ENCODE measurements at places on chromosomes 11 and 22.

- DNase-seq, result no peak
These were observed 3.6 kb upstream of the ME3 start for GRCh38 chr11:86676010-86676409.

DNA sequence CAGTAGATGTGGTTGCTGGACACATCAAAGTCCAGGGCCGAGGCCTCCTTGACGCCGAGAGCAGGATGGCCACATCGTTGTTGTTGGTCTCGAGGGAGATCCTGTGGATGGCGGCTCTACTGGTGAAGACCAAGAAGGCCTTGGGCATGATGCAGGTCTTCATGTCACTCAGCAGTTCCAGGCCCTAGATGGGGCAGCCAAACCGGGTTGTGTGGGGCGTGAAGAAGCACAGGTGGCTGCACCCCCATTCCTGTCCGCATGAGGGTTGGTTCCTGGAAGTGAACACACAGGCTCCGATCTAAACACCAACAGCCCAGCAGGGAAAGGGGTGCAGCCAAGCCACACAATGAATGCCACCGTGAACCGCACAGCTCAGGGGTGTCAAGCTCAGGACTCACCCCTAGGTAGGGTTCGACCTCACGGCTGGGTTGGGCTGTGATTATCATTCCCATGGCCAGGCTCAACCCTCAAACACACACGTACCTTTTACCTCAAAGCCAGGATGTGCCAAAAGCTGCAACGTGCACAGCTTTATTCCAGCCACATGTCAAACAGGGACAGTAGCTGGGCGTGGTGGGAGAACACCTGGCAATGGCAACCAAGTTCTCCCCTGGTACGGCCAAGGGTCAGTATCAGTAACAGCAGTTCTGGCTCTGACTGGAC lies 132.3 kb downstream of the CRYBB2 start:
- DNase-seq, result no peak

GRCh38 chr11:387193-387793 lies 6.7 kb upstream of the PKP3 start:
- DNase-seq, result no peak

GRCh38 chr11:57562596-57562995 lies 4.9 kb downstream of the UBE2L6 start:
- no peak for DNase-seq

- DNase-seq, result no peak
These were observed 47.9 kb downstream of the ALX4 start for GRCh38 chr11:44261800-44262591.

DNA sequence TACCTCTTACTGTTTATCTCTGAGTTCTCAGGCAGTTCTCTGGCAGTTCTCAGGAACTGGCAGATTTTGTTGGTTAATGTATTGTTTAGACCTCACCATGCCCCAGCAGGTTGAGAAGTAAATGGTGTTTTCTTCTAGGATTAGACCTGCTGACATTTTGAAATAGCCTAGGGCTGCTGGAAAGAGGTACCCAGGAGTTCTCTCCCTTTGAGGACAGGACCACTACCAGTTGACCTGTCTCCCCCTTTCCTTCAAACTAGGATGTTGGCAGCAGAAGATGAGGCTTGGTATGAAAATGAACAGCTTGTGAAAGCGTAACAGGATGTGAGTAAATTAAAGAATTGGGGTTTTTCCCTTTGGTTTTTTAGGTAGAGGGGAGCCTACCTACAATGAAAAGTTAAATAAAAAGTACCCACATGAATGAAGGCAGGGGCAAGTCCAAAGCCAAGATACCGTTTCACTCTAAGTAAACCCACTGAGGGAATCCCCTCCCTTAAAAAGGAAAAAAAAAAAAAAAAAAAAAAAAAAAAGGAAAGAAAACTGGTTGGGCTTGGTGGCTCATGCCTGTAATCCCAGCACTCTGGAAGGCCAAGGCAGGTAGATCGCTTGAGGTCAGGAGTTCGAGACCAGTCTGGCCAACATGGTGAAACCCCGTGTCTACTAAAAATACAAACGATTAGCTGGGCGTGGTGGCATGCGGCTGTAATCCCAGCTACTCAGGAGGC lies 96.2 kb downstream of the PDHX start:
- no peak for DNase-seq

DNA sequence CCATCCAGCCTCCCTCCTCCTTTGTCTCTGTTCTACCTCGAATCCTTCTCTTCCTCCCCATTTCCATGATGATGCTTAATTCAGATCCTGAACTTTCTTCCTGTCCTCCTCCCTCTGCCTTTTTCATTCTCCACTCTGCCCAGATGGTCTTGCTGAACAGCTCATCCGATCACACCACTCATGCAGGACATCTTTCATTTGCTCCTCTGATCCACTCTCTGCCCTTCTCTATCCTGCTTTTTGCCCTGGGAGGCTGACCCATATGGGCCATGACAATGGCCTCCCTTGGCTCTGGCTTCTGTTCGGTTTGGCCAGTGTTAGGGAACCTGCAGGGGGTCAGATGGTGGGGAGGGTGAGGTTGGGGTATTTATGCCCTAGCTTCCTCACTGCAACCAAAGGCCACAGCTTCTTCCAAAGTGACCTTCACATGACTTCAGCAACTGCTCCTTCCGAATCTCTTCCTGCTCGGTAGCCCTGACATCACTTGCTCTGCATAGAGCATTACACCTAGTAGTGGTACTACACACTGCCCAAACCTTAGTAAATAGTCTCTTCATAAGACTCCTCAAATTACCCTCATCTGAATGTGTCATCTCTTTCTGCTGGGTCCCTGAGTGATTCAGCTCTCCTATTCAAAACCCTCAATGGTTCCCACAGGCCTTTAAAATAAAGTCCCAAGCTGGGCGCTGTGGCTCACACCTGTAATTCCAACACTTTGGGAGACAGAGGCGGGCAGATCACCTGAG lies 32.7 kb upstream of the MICAL2 start:
- DNase-seq, result no peak

- DNase-seq, result no peak
These were observed 96.0 kb downstream of the ETS1 start for GRCh38 chr11:128491195-128491936.

GRCh38 chr11:16338393-16338792 lies 18.0 kb downstream of the SOX6 start:
- DNase-seq, result no peak

GRCh38 chr11:47867823-47868222 lies 19.7 kb upstream of the NUP160 start:
- DNase-seq, result no peak

DNA sequence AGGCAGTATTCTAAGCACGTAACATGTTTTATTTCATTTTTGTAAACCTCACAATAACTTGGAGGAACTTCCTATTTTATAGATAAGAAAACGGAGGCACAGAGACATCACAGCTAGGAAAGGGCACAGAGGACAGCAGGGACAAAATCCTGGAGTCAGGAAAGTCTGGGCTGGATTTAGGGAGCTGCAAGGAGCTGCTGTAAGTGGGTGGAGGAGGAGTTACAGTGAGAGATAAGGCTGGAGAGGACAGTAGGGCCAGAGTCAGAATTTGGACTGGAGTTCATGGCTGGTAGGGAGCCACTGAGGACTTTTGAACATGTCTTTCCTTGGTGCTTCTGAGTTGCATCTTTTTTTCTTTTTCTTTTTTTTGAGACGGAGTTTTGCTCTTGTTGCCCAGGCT lies 32.2 kb upstream of the PTPRJ start:
- DNase-seq, result no peak

DNA sequence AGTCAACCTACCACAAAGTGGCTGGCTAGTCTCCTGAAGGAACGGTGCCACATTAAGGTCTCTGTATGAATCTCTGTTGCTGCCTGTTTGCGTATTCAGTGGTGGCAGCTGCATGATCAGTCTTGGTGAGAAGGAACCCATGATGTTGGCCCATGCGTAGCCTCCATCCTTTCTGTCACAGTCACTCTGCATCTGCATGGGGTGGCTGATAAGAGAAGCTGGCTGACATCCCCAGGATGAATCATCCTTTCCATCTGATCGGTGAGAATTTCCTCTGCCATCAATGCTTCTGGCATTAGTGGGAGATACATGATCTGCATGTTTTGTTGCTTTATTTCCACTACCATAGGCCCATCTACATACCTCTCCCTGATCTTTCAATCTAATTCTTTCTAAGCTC lies 199.0 kb upstream of the NECTIN1 start:
- no peak for DNase-seq

DNA sequence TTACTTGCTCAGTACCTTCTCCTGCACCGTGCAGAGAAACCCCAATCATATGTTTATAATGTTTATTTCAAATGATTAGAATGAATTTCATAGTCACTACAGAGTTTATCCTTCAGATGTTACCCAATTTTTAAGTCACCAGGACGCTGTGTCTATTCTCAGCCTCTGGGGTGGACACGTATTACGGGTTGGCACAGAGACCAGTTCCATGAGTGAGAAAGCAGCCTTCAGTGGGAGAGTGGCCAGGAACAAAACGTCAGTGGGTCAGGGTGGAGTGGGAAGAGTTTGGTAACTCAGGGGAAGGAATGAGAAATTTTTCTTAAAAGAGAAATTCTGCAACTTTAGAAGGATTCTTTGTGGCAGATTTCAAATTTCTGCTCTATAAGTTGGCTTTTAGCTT lies 77.1 kb upstream of the MTMR2 start:
- peak; percentile 52 for DNase-seq

DNA sequence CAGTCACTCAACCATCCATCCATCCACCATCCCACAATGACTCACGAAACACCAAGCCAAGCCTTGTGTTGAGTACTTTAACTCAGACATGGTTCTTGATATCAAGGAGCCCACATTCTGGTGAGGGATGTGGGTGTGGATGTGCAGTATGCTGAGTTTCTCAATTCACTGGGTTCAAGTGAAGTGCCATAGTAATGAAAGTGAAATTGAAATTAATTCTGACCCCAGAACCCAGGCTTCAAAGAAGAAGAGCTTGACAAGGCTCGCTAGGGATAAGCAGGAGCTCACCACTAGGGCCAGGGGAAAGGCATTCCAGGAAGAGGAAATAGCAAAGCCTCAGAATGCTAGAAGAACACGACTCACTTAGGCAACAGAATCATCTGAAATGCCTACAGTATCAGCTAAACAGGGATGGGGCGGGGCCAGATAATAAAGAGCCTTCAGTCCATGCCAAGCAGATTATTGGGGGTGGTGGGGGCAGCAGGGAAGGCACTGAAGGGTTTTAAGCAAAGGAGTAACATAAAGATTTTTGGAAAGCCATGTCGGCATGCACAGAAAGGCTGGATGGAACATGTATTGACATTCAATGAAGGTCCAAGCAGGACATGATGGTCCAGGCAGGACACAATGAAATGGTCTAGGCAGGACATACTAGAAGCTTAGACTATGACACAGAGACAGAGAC lies 37.2 kb downstream of the RTL6 start:
- DNase-seq, result no peak

DNA sequence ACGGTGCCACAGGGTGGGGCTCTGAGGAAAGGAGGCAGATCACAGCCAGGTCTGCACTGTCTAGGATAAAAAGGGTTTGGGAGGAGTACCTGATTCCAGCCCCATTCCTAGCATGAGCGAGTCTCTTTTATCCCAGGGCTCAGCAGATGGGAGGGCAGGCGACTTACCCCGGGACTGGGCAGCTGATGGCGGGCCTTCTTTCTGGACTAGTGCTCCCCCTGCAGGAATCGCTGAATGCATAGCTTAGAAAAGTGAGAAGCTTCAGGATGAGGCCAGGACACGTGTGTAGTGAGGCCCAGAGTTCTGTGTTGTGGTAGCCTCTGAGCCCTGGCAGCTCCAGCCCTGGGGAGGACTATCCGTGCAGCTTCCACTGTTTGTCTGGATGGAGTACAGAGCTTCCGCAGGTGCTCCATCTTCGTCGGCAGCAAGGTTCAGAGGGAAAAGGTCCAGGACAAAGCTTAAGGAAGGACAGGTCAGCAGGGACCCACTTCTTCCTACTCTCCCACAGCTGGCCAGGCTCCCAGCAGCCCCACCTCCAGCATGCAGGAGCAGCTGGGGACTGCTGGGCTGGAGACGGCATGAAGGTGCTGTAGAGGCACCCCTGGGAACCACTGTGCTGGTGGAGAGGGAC lies 30.4 kb downstream of the COMMD9 start:
- DNase-seq, result peak; percentile 62

DNA sequence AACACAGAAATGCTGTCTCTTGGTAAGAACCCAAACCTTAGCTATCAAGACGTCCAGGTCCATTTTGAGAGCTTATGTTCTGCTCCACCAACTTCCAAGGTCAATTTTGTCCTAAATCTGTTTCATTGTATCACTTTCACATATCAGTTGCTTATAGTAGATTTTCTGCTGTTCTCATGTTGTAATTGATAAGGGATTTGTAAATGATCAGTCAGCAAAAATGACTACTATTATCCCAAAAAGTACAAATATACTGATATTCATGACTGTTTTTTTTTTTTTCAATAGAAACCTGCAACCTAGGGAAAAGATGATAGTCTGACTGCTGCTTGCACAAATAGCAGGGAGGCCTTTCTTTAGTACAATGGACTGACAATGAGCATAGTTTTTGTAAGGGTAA lies 128.1 kb downstream of the ARHGAP20 start:
- no peak for DNase-seq

DNA sequence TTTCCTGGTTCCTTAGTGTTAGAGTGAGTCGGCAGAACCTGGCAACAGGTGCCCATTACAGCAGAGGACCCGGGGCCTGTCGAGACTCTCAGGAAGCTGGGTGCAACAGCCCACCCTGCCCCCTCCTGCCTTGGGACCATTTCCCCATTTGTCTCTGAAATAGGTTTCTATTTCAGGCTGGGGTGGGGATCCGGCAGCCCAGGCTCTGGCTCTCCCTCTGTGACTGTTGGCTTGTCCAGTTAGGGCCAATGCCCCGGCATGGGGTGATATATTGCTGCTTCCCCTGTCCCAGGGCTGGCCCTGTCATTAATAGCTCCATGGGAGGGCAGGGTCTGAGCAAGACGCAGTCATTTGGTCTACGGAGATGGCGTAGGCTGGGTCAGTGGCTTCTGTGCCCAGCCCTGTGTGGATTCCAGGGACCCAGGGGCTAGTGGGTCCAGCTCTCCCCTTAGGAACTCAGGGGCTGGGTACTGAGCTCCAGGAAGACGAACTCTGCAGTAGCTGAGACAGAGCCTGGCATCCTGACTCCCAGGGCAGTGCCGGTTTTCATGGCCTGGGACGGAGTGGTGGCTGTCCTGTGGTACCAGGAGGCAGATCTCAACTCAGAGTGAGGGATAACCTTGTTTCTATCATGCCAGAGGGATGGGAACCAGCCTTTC lies 2.7 kb downstream of the P2RY6 start:
- no peak for DNase-seq

DNA sequence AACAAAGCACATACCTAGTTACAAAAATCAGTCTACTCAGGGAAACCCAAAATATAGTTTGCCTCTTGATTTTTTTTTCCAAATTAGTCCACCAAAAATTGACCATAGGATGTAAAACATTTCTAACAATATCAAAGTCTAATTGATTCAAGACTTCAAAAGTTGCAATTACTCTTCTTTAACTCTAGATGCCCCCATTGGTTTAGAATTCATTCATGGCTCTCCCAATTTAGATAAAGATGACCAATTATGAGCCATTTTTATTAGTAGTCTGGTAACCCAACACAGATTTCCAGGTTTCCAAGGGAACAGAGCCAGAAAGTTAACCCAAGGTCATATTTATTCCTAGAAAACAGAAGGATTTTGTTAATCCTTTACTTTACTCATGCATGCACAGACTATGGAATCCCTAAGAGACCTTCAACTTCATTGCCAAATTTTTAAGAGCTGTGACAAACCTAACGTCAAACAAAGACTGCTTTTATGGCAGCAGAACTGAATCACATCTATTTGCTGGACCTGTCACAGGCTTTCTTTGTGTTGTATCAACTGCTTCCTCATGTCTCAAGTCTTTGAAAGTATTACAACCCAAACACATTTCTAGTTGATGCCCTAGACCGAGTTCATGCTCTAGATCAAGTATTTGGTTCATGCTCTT lies 55.3 kb downstream of the C22orf42 start:
- DNase-seq, result no peak

GRCh38 chr22:46142548-46143490 lies 7.5 kb upstream of the PPARA start:
- DNase-seq, result peak; percentile 4

All from substantia nigra (tissue), 51 donors.